SK-MEL-5 (cell line): ENCODE measurements at places on chromosomes 13 and 19.
A peak's percentile ranks its signal among the peaks of the same experiment; 100 is the strongest.

DNA sequence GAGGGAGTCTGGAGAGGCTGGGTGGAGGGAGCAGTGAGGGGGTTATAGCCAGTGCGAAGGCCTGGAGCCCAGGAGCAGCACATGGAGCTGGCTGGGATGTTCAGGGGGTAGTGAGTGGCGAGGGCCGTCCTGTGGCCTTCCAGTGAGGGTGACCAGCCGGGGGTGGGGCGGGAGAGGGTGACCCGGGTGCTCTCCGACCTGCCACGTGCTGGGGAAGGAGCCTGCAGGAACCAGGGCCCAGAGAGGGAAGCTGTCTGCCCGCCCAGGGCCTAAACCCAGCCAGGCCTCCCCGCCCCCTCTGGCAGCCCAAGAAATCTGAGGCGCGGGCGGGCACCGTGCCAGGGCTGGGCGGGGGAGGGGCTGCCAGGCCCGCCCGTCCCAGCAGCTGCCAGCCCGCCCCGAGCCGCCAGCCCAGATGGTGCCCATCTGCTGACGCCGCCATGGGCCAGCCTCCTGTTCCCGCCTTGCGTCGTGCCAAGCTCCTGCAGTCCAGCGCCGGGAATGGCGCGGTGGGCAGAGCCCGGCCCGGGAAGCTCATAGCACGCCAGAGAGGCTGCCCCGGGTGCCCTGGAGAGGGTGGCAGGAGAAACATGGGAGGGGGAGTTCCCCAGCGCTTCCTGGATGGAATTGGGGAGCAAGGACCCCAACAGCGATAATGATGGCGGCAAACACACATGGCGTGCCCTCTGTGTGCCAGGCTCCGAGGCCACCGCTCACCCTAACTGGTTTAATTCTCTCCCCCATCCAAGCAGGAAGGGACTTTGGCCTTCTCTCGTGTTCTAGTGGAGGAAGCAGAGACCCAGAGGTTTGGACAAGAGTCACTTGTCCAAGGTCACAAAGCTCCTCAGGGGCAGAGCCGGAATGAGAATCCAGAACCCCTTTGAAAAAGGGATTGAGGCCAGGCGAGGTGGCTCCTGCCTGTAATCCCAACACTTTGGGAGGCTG lies 21.5 kb downstream of the NFIC start:
- DNase-seq, result no peak

DNA sequence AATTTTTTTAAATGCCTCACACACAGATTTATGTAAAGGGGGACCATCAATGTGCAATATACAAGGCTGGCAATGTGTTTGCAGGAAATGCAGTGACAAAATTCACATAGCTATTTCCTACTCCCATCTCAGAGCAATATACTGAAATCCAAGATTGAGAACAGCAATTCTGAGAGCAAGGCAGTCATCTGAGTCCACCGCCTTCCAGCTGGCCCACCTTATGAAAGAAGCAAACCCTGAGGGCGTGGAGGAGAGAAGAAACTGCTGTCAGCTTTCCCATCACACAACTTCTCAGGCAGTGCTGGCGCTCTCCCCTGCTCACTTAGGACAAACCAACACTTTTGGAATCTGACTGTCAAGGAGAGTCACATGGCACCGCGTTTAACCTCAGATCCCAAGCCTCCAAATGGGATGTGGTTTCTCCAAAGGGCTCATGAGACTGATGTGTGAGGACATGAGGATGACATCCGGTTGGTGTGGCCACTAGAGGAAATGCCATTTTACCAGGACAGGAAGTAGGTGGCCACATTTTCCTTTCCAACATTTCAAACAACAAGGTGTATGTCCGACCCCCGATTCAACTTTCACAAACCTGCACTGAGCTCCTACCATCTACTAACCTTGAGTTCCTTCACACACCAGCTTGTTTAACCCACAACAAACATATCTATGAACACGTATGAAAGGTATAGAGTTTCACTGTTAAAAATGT lies 3.7 kb upstream of the DOCK9 start:
- peak; percentile 59 for DNase-seq

DNA sequence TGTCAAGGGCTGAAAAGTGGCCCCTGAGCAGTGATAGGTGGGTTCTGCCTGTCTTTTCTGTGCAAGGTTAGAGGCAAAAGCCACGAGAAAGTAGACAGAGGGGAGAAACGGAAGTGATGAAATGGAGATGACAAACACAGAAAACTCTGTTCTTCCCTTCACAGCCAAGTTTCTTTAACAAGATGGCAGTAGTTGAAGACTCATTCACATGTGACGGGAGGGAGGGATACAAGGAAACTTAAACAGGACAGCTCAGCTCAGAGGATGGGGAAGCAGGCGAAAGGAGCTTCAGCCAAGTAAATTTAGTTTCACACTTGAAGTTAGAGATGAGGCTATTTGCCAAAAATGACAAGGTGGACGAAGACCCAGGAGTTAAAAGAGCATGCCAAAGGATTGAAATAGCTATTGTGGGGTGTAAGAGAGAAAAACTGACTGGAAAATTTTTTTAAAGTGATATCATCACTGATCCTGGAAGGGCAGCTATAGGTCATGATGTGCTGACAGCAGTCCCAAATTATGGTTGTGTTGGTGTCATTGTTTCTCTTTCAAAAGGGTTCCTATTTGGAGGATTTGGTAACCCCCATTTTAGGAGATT lies 347.9 kb downstream of the EFNB2 start:
- DNase-seq, result no peak

DNA sequence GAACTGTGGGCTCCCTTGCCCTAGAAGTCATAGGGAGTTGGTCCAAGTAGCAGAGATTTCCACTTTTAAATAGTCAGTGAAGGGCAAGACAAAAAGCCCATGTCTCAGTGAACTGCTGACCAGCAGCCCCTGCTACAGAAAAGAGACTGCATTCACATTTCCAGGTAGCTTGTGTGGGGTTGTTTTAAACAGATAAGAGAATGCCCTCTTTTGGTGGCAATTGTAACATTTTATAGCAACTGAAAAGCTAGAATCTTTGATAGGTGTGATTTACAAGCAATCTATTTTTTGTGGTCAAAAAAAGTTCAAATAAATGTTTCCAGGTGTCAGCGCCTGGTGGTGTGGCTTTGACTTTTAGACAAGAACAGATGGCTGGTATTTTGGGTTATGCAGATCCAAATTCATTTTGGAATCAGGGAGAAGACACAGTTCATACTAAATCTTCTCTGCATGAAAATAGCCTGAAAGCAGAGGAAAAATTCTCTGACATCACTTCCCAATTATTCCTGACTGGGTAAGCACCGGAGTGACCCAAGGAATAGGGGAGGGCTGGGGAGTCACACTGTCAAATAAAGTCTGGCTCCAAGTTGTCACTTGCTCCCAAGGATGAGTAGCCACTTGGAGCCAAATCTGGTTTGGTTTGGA lies 26.2 kb upstream of the GPR12 start:
- DNase-seq, result no peak

DNA sequence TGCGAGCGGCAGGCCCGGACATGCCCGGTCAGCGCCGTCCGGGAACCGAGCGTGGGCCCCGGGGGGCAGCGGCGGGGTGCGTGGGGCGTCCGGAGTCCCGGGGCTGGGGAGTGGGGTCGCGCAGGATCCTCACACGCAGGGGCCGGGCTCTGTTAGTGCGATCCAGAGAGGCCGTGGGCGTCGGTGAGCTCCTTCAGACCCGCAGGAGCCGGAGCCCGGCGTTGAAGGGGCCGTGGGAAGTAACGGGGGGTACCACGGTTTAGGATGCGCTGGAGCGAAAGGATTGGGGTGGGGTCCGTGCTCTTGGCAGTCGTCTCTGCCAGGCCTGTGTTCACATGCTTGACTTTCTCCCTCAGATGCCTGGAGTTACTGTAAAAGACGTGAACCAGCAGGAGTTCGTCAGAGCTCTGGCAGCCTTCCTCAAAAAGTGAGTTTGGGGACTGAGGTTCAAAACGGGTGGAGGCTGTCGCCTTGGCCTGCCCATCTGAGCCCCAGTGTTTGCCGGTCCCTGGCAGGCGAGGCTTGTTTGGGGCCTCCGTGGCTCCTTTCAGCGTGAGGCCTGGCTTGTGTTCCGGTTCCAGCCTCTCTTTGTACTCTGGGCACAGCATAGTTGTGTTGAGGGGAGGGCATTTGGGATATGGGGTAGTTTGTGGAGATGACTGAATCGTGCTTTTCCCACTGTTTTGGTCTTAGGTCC lies 512 bp downstream of the RPS19 start:
- DNase-seq, result no peak
